Activated CD4-positive, alpha-beta T cell treated with anti-CD3 and anti-CD28 coated beads, Interleukin-2, amount 50 U/mL, for 24 hours (primary cell): ENCODE measurements at places on chromosomes 7 and 10.

DNA sequence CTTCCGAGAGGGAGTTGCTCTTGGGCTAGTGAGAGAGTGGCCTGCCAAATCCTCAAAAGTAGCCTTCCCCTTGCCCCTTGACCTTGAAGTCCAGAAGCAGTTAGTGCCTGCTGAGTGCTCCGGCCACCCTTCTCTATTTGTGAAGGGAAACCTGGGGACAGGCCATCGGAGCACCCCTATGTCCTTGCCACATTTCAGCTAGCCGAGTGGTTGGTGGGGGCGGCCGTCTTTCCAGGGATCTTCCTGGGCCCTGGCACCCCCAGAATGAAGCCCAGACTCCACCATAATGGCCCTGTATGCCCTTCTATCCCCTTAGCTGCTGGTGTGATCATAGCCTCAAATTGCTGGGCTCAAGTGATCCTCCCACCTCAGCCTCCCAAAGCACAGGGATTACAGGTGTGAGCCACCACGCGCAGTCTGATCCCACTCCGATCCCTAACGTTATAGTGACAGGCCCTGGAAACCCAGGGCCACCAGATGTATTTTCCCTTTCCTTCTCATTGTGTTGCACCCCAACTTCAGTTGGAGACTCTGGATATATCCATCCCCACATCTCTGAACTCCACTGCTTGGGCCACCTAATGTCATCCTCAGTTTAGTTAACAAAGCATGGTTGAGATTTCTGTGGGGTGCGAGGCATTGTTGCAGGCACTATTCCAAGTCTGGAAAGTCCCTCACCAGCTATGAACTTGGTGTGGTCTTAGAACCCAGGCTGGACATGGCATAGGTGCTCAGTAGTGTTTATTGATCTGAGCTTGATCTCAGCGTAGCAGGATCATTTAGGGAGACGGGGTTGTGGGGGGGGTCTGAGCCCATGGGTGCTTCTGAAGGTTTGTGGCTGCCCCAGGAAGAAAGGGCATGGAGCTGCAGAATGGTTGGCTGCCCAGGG, 1.6 kb downstream of the TSPAN14 start:
- DNase-seq, result no peak

DNA sequence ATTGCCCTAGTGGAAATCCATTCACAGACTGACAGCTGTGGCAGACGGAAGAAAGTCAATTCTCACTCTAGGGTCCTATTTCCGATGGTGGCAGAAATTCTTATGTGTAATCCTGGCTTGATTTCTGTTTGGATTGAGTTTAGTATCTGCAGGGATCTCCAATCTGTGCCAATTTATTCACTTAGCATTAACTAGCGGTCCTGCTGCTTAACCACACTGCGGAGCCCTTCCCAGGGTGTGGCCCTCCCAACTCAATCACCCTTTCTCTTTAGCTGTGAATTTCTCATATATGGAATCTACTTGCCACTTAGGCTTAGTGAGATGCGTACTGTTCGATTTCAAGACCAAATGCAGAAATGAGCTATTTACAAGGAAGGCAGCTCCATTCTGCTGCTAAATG, 215.7 kb downstream of the SFMBT2 start:
- DNase-seq, result no peak

GRCh38 chr7:126657137-126657536, 595.6 kb downstream of the GRM8 start:
- DNase-seq, result no peak

- no peak for DNase-seq
Measured at GRCh38 chr10:131859341-131860020, 41.3 kb upstream of the PPP2R2D start.

GRCh38 chr10:60848126-60848525, 69.8 kb downstream of the CDK1 start:
- no peak for DNase-seq

DNA sequence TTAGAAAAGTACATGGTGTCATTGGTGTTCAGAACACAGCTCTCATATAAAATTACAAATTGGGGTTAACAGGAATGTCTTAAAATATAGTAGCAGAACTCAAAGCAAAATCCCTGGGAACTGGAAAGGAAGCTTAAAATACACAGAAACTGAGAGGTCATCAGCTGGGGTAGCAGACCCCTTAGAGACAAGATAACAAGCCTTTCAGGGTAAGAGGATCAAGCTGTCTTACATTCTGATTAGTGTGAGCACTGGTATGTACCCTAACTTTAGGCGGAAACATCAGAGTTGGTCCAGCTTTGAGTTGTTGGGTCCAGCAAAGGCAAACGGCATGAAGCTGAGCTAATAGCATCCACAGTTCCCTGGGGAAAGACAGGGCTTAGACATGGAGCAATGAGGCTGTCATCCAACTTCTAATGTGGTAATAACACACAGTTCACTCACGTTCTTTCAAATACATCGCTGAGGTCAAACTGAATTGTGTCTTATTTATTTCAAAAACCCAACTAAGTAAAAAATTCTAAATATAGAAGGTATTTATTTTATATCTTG, 32.6 kb downstream of the ARHGAP21 start:
- DNase-seq, result no peak
